Stimulated activated CD8-positive, alpha-beta memory T cell treated with anti-CD3 and anti-CD28 coated beads, Interleukin-15, amount 100 ng/mL, for 48 hours (primary cell): ENCODE measurements at places on chromosomes 16 and 17.

- no peak for DNase-seq
These were observed 194.7 kb downstream of the SNX29 start for GRCh38 chr16:12171206-12171605.

- no peak for DNase-seq
These were observed 28.6 kb upstream of the TVP23A start for GRCh38 chr16:10847176-10847575.

GRCh38 chr16:12462426-12463280, 341.0 kb downstream of the CPPED1 start:
- DNase-seq: no peak

DNA sequence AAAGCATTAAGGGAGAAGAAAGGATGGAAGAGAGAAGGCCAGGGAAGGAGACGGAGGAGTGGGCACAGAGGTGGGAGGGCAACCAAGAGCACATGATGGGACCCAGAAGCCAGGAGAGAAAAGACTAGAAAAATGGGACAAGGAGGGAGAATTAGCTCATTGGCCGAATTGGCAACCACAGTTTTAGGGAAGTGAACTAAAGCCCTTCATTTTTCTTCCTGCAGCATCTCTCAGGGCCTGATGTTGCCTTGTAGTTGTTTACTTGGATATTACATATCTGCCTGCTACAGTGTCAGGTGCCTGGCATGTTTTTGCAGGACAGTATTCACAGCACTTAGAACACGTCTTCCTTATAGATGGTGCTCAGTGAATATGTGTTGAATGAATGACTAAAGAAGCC, 19.0 kb downstream of the EMP2 start:
- no peak for DNase-seq

- no peak for DNase-seq
These were observed 31.6 kb downstream of the TBCD start for GRCh38 chr17:82783498-82783897.

DNA sequence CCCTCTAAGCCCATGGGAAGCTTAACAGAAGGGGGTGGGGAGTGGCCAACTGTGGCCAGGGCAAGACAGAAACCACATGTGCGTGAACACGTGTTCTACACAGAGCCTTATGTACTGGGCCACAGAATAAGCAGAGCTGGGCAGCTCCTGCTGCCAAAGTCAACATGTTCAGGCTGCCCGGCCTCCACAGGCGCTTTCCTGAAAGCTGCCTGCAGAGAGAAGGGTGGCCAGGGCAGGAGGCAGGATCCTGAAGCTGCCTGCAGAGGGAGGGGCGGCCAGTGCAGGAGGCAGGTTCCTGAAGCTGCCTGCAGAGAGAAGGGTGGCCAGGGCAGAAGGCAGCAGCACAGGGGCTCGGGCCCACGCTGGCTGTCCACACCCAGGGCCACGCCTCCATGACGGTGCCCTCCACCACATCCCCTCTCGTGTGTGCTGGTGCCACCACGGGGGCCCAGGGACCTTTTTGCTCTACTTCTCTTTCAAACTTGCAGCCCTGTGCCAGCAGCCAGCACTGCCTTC, 79.5 kb downstream of the ANKRD11 start:
- no peak for DNase-seq

DNA sequence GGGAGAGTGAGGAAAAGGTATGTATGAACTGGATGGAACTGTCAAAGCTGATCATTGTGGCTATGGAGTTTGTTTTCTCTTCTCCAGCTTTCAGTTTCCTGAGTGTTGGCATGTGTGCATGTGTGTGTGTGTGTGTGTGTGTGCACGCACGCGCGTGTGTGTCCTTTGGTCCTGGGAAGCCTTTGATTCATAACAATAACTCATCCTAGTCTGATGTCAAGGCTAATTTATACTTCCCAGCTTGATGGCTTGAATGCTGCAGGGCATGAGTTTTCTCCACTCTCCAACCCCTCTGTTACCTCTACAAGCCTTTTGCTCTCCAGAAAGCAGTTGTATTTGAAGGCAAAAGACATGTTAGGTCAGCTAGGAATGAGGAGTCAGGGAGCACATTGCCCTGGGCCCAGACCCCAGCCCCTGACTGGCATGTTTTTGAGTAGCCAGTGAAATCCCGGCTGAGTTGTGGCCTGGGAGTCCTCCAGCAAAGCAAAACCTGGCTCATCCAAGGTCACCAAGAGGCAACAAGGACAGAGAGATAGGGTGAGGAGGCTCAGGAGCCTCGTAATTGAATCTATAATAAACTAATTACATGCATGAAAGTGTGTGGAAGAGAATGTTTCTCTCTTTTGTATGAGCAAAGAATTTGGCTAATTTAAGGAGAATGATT, 8.9 kb upstream of the CDC42EP4 start:
- DNase-seq: no peak

GRCh38 chr17:72146371-72146770, 25.6 kb downstream of the SOX9 start:
- no peak for DNase-seq

GRCh38 chr17:80910043-80910442, 81.6 kb upstream of the CHMP6 start:
- no peak for DNase-seq

- no peak for DNase-seq
These were observed 66.3 kb downstream of the CACNG1 start for GRCh38 chr17:67110619-67111018.

GRCh38 chr17:77535892-77536291, 395.1 kb downstream of the SEC14L1 start:
- DNase-seq: no peak

DNA sequence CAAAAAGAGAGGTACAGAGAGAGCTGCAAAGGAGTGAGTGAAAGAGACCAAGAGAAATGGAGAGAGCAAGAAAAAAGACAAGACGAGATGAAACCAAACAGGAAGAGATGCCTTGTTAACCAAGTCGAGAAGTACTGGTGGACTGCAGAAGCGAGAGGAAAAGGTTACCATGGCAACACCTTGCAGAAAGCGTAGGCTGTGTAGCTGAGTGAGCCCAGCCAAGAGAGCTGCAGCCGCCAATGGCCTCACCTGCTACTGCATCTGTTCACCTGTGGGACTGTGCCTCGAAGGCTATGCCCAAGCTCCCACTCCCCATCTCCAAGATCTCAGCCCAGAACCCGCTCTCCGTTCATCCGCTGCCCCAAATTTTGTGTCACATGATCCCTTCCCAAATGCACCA, 161.3 kb downstream of the SLC39A11 start:
- DNase-seq: no peak

DNA sequence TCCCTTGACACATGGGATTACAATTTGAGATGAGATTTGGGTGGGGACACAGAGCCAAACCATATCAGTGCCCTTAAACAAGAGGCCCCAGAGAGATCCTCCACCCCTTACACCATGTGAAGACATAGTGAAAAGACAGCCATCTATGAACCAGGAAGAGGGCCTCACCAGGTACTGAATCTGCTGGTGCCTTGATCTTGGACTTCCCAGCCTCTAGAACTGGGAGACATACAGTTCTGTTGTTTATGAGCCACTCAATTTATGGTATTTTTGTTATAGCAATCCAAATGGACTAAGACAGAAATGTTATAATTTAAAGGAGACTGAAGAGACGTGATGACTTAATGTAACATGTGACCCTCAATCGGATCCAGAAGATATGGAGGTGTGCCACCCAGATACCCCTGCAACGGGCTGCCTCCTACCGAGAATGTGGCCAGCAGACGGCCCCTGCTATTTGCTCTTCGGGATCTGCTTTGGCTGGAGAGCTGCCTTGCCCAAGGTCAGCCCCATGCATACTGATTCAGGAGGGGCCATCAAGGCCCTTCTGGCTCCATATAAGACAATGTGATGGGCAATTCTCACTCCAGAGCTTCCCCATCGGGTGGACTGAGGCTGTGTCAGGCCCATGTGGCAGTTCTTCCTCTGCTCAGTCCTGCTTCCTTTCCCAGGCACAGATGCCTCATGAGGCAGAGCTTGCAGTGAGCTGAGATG, 80.6 kb downstream of the NETO2 start:
- no peak for DNase-seq
